ENCODE measurements at places on chromosomes 2 and 18. TPM values are rescaled to one million over a fixed set of nuclear protein-coding genes. Genes with fewer than 3 reads are reported as not detected.

CHCHD5 gene
- total RNA-seq: 20.7 TPM

TMX3 gene
- 43.6 TPM for total RNA-seq

DNA sequence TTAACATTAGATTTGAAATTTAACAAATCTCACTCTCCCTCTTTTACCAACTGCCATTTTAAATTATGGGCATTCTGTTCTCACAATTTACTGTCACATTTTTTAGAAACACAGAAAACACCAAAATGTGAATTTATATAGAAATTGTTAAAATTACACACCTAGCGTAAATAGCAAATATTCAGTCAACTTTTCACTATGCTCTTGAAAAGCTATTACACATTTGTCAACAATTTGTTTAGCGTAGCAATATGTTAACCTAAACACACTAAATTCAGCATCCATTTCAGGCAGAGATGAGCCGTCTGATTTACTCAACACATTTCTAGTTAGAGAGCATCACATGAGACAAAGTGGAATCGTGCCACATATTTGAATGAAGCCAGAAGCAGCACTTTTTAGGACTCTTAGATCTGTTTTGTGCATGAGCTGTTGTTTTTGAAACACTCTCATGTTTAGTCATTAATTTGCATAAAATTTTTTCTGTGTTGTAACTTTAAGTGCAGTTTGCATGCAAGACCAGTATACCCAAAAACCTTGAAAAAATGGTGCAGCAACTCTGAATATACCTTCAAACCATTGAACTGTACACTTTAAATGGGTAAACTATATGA, 8.2 kb downstream of the TTC32 start:
- no peak for DNase-seq

DNA sequence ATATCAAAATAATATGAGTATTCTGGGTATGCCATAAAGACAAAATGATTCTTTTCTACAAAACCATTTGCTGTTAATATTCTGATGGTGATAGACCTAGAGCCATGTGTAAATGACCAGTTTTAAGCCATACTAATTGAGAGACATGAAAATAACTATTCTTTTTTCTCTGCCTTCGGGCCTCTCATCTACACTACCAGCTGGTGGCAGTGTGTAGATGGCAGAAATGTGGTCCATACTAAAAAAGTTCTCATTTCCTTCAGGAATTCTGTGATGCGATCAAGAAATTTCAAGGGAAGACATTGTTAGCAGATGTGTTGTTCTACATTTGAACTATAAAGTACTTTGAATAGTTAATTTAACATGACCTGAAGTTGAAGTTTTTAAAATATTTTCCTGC, 485.2 kb downstream of the TRIB2 start:
- no peak for DNase-seq

GRCh38 chr2:88554189-88554588, 73.1 kb downstream of the EIF2AK3 start:
- DNase-seq: no peak

GRCh38 chr2:11379558-11379957, 35.1 kb upstream of the ROCK2 start:
- DNase-seq: no peak

DNA sequence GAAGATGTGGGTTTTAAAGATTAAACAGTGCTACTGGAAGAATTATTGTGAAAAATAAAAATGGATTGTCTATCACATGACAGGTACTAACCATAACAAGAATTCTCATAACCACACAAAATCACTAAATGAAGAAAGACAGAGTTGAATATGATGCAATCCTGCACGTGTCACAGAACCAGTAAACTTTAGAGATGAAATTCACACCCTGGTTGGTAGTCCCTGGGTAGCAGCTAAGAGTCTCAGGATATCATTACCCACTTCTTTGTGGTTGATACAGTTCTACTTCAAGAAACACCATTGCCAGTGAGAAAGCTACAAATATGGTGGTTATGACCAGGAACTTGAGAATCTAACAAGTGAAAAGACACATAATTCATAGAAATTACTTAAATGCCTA, 450.2 kb downstream of the ERBB4 start:
- DNase-seq: no peak
